ENCODE measurements at places on chromosomes 2 and 18. TPM values are rescaled to one million over a fixed set of nuclear protein-coding genes. Genes with fewer than 3 reads are reported as not detected.

GRCh38 chr2:38975042-38975441 is 85.4 kb downstream of the ARHGEF33 start:
- no peak for DNase-seq

DNA sequence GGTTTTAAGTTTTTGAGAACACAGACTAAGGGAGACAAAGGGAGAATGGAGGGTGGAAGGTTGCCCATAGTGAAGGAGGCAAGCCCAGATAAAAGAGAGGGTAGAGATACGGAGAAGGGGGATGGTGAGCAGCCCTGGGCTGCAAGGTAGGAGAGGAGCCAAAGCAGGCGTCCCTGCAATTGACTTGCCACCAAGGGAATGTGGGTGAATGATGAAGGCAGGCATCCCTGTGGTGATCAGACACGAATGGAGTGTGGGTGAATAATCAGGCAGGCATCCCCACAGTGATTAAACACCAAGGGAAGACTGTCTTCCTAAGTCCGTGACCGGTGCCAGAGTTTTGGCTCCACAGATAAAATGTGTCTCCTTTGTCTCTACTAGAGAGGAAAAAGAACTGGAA is 16.5 kb upstream of the ALPK2 start:
- no peak for DNase-seq

- DNase-seq: peak; percentile 50
These were observed at the start of gene CASP10 for GRCh38 chr2:201182650-201183364. Gene CASP10, plus strand, starts transcription at chr2:201183141. Its CDS starts 2,637 bp downstream, at chr2:201185778.

- DNase-seq: no peak
These were observed 237.4 kb downstream of the CYP26B1 start for GRCh38 chr2:71910277-71910676.

The RUFY4 gene
- not detected for polyA plus RNA-seq

The TRIB2 gene
- polyA plus RNA-seq: 8.8 TPM

The IL1R2 gene
- polyA plus RNA-seq: 24.6 TPM
